NCI-H1436 treated with DMSO at 0.1 percent for 48 hours (cell line): ENCODE measurements at places on chromosomes 7 and 10.

DNA sequence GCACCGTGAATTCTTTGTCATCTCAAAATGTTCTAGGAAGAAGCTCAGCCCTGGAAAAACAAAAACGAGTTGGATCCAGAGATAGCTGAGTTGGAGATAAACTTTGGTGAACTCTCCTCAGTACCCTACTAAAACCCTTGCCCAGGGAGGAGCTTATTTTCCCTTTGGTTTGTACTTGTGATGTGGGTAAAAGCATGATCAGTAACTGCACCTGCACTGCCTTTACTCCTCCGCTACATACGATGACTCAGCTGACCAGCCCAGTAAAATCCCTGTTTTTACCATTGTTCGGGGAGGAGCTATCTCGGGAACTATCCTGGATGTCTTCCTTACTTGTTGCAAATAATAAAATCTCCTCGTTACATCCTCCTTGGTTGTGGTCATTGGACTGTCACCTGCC is 359.3 kb downstream of the SH2D4B start:
- DNase-seq: no peak

GRCh38 chr10:101848408-101848807 is 4.8 kb upstream of the KCNIP2 start:
- no peak for DNase-seq

DNA sequence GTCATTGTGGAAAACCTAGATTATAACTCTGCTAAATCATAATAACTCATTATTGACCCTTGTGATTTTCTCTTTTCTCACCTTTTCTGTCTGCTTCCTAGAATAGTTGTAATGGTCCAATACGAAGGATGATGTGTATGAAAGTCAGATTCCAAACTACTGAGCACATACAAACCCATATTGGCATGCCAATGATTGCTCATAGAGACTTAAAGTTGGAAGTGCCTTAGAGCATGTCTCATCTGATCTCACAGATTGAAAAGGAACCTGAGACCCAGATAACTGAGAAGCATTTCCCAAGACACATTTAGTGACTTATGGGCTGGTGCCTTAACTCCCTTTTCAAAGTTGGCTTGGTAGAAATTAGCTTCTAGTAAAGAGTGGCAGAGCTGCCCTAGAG is 594.3 kb downstream of the REEP3 start:
- no peak for DNase-seq

GRCh38 chr7:127189886-127190285 is 62.9 kb downstream of the GRM8 start:
- peak; percentile 39 for DNase-seq

DNA sequence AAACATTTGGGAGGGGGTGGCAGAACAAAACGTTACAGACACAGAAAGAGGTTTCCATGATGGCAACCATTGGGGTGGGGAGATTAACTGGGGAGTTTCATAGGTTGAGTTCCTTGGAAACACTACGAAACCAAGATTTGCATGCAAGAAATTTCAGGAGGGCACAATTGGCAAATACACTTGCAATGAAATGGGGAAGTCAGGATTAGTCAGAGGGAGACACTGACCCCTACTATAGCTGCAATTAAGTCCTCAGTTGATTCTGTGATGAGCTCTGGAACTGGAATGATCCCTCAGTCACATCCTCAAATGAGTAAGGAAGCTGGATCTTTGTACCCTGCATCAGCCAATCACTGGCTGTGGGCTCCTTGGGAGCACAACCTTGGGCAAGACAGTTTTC is 22.1 kb downstream of the CPEB3 start:
- no peak for DNase-seq

DNA sequence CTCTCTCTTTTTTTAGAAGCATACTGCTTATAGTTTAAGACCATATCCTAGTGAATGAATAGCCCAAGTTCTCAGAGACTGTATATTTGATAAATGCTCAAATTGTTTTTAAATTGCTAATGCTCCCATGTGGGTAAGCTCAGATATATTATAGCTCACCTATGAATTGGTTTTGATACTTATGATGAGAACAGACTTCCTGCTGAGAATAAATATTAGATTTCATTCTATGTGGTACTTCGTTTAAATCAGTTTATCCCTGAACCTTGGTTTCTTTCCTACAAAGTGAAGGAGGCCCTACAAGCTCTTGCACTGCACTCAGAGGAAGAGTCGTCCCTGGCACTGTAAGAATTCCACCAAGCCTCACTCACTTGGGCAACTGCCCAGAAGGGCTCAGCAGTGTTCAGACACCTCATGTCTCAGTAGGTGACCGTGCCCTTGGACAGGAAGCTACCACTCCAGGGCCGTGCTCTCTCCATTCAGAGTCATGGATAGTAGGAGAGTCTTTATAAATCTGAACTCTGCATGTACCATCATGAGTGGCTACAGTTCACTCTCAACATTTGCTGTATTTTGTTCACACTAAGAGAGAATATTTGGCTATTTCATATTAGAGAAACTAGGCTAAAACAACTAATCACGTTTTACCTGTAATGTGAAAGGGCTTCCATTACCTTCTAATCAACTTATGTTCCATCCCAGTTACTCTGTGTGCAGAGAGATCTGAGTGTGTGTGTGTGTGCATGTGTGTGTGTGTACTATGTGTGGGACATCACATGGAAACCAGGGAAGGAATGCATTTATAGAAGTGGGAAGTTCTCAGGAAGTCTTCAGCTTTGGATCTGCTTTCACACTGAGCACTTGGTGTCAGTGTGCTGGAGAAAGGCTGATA is 93.8 kb downstream of the PTPRE start:
- no peak for DNase-seq

GRCh38 chr10:52703451-52703850 is 69.1 kb downstream of the MBL2 start:
- DNase-seq: no peak

DNA sequence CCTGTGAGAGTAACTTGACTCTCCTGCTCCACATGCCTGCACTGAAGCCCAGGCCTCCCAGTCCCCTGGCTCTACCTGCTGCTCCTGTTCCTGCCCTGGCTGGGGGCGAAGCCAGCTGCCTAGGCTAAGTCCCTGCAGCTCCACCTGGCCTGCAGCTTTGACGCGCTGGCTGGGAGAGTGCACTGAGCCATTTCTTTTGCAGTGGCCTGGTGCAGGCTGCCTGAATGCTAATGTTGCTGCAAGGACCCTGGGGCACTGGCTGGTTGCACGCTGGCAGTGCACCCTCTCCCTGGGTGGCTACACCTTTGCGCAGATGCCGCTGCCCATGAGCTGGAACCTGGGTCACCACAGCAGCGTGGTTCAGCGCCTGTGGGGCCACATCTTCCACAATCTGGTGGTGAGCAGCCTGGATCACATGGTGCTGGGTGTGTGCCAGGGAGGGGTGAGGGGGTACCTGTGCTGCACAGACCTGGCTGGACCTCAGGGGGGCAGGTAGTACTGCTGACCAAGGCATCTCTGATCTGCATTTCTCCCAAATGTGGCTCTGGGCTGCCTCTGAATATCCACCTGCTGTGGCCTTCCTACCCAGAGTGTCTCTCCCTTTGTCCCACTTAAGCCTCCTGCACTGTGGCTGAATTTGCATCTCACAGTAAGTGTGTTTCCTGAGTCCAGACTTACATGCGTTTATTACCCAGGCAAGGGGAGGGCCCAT is 20.0 kb downstream of the IMPDH1 start:
- no peak for DNase-seq

DNA sequence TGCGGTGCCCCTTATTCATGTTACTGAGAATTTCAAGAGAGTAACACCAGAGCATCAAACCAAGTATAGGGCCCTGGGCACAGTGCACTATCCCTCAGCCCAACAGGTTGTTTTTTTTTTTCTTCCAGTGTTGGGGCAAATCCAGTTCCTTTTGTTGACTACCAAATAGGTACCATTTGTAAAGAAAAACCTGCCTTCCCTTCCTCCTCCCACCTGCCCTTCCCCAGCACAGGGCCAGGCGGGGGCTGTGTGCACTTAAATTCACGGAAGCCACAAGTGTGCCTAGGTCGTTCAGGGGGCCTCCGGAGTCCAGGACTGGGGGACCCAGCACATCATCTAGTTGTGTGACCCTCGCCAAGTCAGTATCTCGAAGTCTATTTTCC is 595 bp upstream of the SFXN4 start:
- DNase-seq: no peak

GRCh38 chr7:141593134-141593533 is 41.9 kb downstream of the AGK start:
- no peak for DNase-seq

GRCh38 chr7:71787513-71787912 is 624.6 kb downstream of the CALN1 start:
- DNase-seq: no peak

DNA sequence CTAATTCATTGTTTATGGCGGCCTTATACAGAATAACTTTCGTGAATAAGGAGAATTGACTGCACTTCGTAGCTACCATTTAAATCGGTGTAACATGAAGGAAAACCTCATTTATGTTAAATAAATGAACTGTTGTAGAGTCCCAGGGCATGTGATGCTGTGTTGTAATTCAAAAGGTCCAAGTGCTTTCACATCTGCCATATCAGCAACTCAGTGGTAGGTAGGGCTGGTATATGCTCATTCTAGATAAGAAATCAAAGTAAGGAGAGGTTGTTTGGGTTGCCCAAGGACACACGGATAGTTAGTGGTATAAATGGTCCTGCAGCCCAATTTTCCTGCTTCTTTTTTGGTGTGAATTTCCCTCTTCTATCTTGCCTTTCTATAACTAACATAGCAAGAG is 15.8 kb downstream of the BBS9 start:
- DNase-seq: no peak

DNA sequence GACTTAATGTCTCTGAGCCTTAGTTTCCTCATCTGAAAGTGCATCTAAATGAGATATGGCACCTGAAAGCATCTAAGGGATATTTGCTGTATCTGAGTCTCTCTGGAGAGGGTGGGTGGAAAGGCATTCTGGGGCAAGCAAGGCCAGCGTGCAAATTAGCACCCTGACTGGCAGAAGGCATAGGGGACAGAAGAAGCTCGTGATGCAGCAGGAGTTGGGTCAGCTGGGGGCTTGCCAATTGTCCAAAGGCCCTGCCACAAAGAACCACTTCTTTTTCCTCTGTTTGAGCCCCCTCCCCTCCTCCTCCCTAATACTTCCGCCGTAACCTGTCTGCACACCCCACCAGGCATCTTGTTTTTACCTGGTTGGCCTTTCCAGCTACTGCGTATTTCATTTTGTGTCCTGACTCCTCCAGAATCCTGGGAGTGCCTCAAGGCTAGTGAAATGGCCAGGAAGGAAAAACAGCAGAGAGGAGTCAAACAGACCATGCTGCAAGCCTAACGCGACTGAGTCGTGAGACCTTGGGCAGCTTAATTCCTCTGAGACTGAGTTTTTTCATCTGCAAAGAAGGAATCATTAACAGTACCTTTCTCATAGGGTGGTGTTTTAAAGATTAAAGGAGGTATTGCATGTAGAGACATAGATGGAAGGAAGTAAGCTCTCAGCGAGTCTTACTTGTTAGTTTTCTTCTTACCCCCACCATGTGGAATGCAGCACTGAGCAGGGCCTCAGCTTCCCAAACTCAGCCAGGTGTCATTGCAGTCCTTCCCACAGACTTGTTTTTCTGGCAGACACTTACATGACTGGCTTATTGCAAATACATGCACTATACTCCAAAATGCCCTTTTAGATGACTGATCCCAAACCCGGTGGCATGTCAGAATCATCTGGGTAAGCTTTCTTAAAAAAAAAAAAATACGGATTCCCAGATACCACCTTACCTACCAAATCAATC is 49.1 kb upstream of the MXI1 start:
- no peak for DNase-seq

GRCh38 chr10:9645928-9646600 is 1371.6 kb upstream of the CELF2 start:
- no peak for DNase-seq

GRCh38 chr10:71569775-71570588 is 149.6 kb downstream of the C10orf105 start:
- DNase-seq: no peak

DNA sequence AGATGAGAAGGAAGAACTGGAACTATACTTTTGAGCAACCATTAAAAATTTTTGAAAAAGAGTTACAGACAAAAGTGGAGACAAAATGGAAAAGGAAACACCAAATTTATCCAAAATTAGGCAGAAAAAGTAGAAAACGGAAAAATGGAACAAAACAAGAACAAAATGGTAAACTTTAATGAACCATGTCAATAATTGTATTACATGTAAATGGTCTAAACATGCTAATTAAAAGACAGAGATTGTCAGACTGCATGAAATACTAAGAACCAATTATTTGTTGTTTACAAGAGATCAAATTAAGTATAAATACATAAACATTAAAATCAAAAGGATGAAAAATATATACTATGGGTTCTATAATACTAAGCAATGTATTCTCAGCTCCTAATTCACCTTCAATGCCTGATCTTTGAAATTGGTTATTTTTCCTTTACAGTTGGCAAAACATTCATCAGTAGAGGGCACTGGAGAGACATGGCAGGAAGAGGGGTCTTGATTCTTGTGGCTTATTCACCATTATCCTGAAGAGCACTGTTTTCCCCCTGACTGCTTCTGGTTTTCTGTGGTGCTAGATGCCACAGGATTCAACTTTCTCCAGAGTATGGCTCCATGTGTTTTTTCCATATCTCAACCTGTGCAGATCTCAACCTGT is 124.9 kb downstream of the ELFN1 start:
- no peak for DNase-seq

- DNase-seq: no peak
Measured at GRCh38 chr7:149194799-149195179, 557 bp upstream of the ZNF282 start.

DNA sequence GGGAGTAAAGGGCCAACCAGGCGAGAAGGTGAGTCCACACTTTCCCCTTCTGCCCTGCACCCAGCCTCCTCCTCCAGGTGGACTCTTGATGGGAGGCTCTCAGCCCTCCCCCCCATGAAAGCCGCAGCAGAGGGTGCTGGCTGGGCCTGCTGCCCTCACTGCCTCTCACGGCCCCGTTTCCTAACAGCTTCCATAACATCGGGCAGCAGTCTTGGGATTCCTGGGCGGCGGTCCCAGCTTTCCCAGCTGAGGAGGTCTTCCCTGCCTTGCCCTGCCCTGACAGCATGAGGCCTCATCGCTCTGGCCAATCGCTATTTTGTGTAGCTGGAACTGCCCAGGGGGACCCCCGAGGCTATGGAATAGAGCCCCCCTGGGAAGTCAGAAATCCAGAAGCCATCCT is 76.3 kb downstream of the COL13A1 start:
- no peak for DNase-seq

- DNase-seq: peak; percentile 55
Measured at GRCh38 chr10:110615057-110615747, 28.9 kb upstream of the RBM20 start.

GRCh38 chr7:134605978-134606923 is 40.4 kb upstream of the BPGM start:
- DNase-seq: no peak

DNA sequence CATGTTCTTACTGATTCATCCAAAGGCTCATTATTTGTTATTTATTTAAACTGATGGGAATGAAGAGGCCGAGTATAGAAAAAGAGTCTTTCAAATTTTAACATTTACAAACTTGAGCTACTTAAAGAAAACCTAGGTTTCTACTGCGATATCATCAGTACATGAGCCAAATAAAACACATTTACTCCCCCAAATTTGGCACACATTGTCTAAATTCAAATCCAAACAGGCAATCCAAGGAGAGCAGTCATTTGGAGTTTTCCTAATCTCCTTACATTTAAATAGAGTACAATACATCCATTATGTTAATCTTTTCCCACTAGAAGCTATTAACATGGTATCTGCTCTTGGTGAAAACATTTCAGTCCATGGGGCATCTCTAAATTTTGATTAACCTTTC is 2.2 kb downstream of the NMT2 start:
- DNase-seq: no peak

GRCh38 chr10:27600930-27601329 is 96.8 kb downstream of the RAB18 start:
- no peak for DNase-seq

GRCh38 chr10:85645053-85645452 is 721.5 kb downstream of the GRID1 start:
- no peak for DNase-seq
